ENCODE measurements at places on chromosomes 1 and 21.

GRCh38 chr1:210321131-210321530, 7.6 kb upstream of the HHAT start:
- no peak for DNase-seq

- DNase-seq: no peak
Measured at GRCh38 chr1:1429671-1430073, 5.8 kb upstream of the VWA1 start.

- DNase-seq: no peak
Measured at GRCh38 chr1:219810451-219810850, 117.9 kb downstream of the SLC30A10 start.

GRCh38 chr1:100320311-100321099, 31.8 kb upstream of the CDC14A start:
- DNase-seq: no peak

DNA sequence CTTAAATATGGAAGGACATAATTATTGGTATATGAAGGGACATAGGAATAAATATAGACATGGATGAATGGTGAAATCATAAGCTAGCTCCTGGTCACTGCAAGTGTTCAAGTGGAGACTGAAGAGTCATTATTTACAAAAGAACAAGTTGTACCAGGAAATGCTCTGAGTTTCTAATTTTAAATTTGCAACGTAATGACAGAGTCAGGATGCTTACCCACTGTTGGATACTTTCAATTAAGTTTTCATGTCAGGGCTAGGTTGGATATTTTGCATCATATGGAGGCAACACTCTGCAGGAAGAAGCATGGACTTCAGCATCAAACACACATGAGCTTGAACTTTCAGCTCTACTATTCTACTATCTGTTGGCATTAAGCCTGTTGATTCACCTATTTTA, 499.6 kb upstream of the C1orf87 start:
- no peak for DNase-seq

DNA sequence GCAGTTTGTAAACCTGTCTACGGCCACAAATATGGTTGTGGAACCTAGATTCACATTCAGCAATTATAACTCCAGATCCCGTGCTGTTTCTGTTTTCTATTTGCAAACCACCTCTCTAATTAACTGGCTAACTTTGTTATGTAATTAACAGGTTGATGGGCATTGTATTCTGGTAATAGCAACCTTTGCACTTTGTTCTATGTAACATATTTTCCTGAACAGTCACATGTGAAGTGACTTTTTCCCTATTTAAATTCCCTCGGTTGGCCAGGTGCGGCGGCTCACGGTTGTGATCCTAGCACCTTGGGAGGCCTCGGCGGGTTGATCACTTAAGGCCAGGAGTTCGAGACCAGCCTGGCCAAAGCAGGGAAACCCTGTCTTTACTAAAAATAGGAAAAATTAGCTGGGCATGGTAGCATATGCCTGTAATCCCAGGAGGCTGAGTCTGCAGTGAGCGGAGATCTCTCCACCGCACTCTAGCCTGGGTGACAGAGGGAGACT, 1.4 kb downstream of the ACADM start:
- DNase-seq: no peak

- DNase-seq: no peak
Measured at GRCh38 chr1:2128189-2128901, 66.2 kb downstream of the FAAP20 start.

- DNase-seq: no peak
Measured at GRCh38 chr1:241932845-241933244, 24.7 kb upstream of the BECN2 start.

GRCh38 chr21:38709876-38710275, 95.9 kb upstream of the ETS2 start:
- DNase-seq: no peak

DNA sequence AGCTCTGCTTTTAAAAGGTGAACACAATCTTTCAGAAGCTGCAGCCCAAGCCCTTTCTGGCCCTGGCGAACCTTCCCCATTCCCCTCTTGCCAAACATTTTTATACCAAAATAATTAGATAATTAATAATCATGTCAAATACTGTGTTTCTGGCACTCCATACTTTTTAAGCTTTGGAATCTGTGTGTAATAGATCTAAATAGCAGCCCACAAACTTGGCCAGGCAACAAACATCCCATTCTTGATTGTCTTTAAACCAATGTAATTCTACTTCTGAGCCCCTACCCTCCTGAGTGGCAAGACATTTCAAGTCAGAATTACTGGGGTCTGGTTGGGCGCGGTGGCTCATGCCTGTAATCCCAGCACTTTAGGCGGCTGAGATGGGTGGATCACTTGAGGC, 137.7 kb downstream of the NAV1 start:
- DNase-seq: no peak

DNA sequence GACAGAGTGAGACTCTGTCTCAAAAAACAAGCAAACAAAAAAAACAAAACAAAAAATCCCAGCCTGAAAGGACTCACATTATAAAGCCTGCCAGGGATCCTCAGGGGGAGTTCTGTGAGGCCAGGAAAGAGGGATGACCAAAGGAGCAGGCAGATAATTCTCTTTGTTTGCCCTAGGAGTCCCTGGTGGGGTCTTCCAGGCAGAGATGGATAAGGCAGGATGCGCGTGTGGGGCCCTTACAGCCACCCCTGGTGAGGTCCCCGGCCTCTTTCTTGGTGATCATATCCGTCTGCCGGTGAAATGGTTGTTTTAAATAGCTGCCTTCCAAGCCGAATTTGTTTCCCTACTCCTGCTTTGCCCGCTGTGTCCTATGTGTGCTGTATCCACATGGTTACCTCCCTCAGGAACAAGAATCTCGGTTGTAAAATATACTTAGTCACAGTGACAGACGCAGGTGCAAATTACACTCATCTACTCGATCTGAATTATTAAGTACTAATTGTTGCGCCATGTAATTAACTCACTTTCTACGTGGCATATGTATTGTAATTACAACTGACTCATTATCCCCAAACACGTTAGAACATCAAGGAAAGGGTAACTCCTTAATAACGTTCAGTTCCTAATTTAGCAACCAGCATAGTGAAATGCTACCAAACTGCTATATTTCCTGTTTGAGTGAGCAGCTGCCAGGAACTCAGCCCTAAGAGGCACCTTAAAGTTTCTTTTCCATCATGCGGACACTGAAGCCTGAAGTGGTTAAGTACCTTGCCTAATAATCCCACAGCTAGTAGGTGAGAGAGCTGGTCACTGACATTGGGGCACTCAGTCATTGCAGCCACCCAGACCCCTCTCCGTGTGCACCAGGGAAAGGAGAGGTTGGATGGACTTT, 106.4 kb downstream of the ZSCAN20 start:
- no peak for DNase-seq

- DNase-seq: no peak
Measured at GRCh38 chr1:77134359-77134758, 84.9 kb downstream of the PIGK start.

DNA sequence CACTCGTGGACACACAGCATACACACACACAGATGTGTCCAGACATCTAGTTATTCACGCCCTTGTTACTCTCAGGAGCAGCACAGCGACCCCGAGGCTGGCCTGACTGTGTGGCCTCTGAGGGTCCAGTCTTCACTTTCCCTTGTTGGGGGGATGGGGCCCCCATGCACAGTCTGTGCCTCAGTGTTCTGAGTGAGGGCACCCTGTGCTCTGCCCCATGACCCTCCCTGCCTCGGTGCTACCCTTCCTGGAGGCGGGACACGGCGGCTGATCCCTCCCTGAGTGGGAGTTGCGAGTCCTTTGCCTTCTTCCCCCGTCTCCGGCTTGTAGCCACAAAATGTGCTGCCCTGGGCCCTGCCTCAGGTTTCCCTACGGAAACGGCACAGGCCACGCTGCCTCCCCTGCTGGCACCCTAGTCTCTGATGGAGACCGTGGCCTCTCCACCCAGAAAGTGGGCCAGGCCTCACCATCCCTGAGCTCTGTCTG, 8.6 kb downstream of the CSTB start:
- DNase-seq: no peak

GRCh38 chr1:91749788-91750231, 136.1 kb downstream of the TGFBR3 start:
- DNase-seq: no peak

- DNase-seq: no peak
Measured at GRCh38 chr1:30830537-30830936, 73.0 kb upstream of the LAPTM5 start.

GRCh38 chr1:234927312-234927970, 201.2 kb downstream of the TOMM20 start:
- DNase-seq: no peak

DNA sequence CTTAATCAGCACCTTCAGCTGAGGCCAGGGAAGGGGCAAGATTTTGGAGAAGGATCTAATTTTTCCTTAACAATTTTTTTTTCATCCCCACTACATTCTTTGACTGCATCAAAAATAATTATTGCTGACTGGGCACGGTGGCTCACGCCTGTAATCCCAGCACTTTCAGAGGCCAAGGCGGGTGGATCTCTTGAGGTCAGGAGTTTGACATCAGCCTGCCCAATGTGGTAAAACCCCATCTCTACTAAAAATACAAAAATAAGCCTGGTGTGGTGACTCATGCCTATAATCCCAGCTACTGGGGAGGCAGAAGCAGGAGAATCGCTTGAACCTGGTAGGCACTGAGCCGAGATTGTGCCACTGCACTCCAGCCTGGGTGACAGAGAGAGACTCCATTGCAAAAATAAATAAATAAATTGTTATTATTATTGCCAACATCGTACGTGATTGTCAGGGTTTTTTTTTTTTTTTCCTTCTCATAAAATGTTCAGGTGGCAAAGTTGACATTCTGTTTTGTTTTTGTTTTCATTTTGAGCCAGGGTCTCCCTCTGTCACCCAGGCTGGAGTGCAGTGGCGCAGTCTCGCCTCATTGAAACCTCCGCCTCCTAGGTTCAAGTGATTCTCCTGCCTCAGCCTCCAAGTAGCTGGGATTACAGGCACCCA, 37.3 kb upstream of the MORC3 start:
- no peak for DNase-seq

DNA sequence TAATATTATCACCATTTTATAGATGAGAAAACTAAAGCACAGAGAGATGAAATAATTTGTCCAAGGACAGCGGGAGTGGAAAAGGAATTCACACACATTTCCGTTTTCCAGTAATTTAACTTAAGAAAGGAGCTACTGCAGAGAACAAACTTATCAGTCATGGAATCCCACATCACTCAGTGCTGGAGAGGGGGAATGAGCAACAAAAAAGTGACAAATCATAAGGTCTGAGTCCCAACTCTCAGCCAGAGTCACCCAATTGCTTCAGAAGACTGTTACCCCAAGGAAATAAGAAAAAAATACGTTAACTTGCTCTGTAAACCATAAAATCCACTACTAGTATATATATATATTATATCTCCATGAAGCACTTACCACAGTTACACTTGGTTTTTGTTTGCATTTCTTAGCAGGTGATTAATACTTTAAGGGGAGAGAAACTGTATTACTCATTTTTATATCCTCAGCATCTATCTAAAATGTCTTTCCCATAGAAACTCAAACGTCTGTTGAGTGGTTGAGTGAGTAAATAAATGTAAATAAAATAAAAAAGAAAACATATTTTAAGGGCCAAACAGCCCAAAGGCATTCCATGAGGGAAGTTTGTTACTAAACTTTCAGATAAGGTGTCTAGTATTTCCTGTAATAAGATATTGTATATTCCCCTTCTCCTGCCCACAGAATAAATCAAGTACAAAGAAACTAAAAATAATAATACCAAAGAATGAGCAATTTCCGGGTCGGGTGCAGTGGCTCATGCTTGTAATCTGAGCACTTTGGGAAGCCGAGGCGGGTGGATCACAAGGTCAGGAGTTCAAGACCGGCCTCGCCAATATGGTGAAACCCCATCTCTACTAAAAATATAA, 76.8 kb downstream of the SLC45A1 start:
- DNase-seq: peak; percentile 39

DNA sequence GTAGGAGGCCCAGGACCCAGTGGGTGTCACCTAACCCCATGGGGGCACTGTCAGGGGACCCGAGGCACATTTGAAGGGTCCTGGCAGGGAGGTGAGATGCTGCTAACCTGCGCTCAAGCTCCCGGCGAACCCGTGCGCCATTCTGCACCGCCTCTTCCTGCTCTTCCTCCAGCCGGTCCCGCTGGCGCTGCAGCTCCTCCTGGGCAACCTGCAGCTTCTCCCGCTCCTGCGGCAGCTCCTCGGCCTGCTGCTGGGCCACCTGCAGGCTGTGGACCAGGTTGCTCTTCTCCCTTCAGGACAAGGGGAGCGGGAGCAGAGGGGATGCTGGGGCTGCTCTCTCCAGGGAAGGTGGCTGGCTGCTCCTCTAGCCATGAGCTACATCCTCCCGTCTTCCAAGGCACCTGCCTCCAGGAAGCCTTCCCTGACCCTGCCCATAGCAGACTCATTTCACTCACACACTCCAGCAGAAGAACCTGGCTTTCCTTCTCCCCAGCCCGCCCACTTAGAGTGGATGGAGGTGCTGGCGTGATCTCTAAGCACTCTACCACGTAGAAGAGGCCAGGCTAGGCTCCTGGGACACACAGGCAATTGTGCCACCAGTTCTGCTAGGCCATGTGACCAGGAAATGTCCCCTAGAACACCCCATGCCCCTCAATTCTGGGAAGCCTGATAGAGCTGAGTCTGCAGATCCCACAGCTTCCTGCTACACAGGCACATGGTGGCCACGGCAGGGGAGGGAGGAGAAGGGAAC, 15.2 kb upstream of the NBPF1 start:
- DNase-seq: no peak

DNA sequence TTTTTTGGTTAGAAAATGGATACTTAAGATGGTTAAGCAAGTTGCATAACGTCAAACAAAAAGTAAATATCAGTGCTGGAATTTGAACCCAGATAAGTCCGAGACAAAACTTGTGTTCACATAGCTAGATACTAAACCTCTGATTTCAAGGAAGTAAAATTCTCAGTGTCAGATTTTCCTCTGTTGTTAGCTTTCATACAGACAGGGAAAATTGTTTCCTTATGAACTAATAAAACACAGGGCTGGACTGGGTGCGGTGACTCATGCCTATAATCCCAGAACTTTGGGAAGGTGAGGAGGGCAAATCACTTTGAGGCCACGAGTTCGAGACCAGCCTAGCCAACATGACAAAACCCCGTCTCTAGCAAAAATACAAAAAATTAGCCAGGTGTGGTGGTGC, 51.3 kb downstream of the PCNX2 start:
- no peak for DNase-seq

DNA sequence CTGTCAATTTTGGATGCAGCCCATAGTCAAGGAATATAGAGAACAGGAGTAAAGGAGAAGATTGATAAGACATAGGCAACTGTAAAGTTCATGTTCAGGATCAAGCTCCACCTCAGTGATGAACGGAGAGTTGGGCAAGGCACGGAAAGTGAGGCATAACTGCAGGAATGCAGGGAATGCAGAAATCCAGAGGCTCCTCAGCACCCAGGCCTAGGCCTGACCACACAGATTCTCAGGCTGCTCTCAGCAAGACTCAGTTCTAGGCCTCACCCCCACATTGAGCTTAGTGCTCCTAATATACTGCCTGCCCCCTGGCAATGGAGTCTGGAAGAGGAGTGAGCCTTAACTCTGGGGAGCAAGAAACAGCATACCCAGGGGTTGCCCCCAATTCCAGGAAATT, 36.3 kb upstream of the S1PR1 start:
- no peak for DNase-seq

DNA sequence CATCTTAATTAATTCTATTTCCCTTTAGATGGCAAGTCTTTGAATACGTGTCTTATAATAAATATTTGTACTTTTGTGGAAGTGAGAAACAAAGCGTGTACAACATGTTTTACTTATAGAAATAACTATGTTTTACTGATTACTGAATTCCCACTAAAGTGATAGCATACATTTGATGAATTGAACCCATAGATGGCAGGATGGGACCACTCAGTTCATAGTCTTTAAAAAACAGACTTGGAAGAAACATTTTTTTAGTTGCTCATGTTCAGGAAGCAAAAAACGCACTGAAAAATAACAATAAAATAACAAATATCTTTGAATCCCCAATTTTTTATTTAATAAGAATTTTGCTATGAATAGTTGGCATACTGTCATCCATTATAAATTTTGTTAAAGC, 507.1 kb upstream of the ZRANB2 start:
- no peak for DNase-seq

All from stimulated activated CD4-positive, alpha-beta T cell treated with anti-CD3 and anti-CD28 coated beads, Interleukin-4, amount 100 ng/mL, for 4 hours (primary cell).